Neural progenitor cell (in vitro differentiated cells): ENCODE measurements at places on chromosomes 7 and 10.

DNA sequence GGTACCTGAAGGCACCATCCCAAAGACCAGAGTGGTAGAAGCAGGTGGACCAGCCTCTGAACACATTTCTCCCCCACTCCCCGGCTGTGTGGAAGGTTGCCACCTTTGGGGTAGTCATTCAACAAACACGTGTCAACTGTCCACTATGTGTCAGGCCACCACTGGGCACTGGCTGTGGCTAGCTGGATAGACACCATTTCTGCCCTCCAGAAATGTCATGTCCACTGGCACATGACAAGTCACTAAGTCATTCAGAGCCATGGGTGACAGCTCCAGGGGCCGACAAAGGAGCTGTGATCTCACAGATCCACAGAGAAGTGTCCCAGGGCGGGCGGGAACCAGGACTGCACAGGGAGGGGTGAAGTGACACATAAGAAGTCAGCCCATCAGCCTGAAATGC is 99.6 kb downstream of the EGFR start:
- DNase-seq = no peak
- H3K36me3 ChIP-seq = no peaks in the 10 kb centered on the region
- no peaks in the 10 kb centered on the region for H3K4me1 ChIP-seq
- no peak overlapping the region for H3K4me3 ChIP-seq
- no peak overlapping the region for H3K27ac ChIP-seq

- no peaks in the 10 kb centered on the region for H3K36me3 ChIP-seq
- no peak overlapping the region for H3K27ac ChIP-seq
- H3K4me3 ChIP-seq = no peak overlapping the region
- H3K27me3 ChIP-seq = no peaks in the 10 kb centered on the region
- no peak for DNase-seq
Observed at GRCh38 chr10:60282771-60283353, 106.8 kb downstream of the ANK3 start.

GRCh38 chr7:50621973-50622490 is 56.8 kb upstream of the DDC start:
- no peak for DNase-seq
- H3K27ac ChIP-seq = no peak overlapping the region
- H3K36me3 ChIP-seq = no peaks in the 10 kb centered on the region
- no peak overlapping the region for H3K4me3 ChIP-seq
- H3K27me3 ChIP-seq = no peaks in the 10 kb centered on the region

DNA sequence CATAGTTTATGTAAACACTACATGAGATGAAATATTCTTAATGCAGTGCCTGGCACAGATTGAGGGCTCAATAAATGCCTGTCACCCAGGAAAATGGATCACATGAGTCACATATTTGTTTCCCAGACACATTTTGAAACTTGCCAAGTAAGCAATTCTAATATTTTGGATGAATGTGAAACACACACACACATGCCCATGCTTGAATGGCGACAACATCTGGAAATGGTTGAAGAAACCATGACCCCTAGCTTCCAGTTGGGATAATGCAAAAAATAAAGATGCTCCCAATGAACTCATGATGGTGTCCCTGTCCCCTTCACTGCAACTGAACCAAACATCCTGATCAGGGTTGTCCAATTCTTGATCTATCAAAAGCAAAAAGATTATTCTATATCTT is 797.3 kb downstream of the XPNPEP1 start:
- H3K27ac ChIP-seq = no peak overlapping the region
- no peak overlapping the region for H3K4me3 ChIP-seq
- no peaks in the 10 kb centered on the region for H3K27me3 ChIP-seq
- no peaks in the 10 kb centered on the region for H3K36me3 ChIP-seq
- DNase-seq = peak; percentile 6
- no peaks in the 10 kb centered on the region for H3K4me1 ChIP-seq

DNA sequence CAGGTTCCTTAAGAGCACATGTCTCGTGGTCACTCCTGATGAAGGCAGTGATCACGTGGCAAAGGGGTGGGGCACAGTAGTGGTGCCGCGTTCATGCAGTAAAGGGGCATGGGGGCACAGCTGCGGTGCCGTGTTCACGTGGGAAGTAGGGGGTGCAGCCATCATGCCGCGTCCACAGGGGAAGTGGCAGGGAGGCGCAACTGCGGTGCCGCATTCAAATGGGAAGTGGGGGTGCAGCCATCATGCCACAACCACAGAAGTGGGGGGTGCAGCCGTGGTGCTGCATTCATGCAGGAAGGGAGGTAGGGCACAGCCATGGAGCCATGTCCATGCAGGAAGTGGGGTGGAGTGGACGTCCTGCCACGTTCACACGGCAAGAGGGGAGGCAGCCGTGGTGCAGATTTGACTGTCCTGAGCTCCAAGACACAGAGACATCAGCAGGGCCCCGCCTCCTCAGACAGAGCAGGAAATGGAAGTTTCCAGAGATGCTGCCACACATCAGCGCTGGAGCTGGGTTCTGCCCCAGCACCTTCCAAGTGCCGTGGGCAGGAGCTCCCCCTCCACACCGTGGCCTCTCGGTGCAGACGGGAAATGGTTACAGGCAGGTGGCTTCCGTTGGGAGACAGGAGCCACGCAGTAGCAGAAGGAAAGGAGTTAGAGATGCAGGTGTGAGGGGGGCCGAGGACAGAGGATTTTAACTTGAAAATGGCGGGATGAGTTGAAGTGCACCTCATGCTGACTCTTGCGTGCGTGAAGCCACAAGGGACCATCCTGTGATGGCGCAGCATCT is 95.0 kb upstream of the DDC start:
- no peak overlapping the region for H3K27ac ChIP-seq
- H3K4me3 ChIP-seq = no peak overlapping the region
- no peaks in the 10 kb centered on the region for H3K36me3 ChIP-seq
- no peak for DNase-seq

GRCh38 chr10:104450490-104450889 is 96.9 kb downstream of the CFAP58 start:
- H3K27me3 ChIP-seq = no peaks in the 10 kb centered on the region
- H3K4me3 ChIP-seq = no peak overlapping the region
- H3K36me3 ChIP-seq = no peaks in the 10 kb centered on the region
- DNase-seq = no peak

DNA sequence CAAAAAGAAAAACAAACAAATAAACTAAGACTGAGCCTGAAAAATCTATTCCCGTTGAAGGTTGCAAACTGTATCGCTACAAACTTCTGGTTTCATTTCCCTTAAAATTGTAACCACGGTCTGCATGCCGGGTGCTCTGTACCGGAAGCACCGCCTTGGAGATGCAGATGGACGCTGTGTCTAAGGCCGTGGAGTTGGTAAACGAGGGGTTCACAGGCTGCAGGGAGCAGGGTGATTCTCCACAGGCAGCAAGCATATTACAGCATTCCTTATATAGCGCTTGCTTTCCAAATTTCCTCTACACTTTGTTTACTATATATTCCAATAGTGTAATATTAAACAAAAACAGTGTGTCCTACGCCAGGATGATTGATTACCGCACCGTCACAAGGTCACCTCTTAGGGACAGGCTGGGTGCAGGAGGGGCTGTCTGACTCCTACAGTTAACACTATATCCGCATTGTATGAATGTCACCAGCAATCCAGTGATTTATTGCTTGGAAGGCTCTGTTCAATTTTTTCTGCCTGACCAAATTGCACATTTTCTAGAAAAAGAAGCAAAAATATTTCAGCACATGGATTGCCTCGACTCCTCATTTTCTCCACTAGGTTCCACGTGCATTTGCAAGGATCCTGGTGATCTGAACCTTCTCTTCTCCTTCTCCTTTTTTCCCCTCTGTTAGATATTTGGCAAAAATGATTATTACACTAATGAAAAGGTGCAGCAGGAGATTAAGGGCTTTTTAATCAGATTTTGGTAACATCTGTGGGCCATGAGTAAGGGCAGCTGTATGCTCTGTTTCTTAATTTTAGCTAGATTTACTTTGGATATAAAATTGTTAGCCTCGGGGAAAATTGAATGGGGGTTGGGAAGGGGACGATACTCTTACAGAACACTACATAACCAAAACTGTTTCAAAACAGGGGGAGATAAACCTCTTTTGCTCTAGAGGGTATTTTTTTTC is 325.8 kb upstream of the MGMT start:
- H3K27ac ChIP-seq = no peak overlapping the region
- no peaks in the 10 kb centered on the region for H3K4me1 ChIP-seq
- H3K27me3 ChIP-seq = no peaks in the 10 kb centered on the region
- H3K36me3 ChIP-seq = no peaks in the 10 kb centered on the region

- no peaks in the 10 kb centered on the region for H3K36me3 ChIP-seq
- no peaks in the 10 kb centered on the region for H3K27me3 ChIP-seq
- H3K4me1 ChIP-seq = no peaks in the 10 kb centered on the region
- H3K27ac ChIP-seq = no peak overlapping the region
Observed at GRCh38 chr7:64916-65341, 127.4 kb upstream of the FAM20C start.

GRCh38 chr7:27619492-27619891 is 43.2 kb downstream of the HIBADH start:
- DNase-seq = no peak
- no peaks in the 10 kb centered on the region for H3K27me3 ChIP-seq
- H3K27ac ChIP-seq = no peak overlapping the region
- H3K36me3 ChIP-seq = peaks cover 15% of the 10 kb centered on the region
- no peak overlapping the region for H3K4me3 ChIP-seq

DNA sequence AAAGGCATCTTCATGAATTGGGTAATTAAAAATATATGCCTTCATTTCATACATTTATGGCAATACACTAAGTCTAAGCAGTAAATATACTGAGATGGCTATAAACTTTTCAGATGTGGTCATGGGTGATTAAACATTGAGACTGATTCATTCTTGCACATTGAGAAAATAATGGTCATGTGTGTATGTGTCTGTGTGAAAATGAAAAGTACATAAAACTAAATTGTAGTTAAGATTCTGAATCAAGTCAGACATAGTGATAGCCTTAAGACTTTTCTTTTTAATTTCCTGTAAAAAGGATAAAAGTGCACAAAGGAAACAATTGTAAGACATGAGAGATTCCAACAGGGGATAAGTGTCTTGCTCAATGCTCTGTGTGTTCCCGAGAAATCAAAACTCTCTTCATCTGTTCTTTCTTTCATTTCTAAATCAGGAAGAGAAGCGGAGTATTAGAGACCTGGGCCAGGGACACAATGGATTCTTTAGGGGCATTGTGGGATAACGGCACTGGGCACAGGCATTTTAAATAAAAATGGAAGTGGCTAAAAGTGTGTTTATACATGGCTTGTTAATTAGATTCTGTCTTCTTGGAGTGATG is 69.8 kb upstream of the AGR3 start:
- H3K27me3 ChIP-seq = no peaks in the 10 kb centered on the region
- no peak overlapping the region for H3K27ac ChIP-seq
- no peak overlapping the region for H3K4me3 ChIP-seq
- DNase-seq = no peak

DNA sequence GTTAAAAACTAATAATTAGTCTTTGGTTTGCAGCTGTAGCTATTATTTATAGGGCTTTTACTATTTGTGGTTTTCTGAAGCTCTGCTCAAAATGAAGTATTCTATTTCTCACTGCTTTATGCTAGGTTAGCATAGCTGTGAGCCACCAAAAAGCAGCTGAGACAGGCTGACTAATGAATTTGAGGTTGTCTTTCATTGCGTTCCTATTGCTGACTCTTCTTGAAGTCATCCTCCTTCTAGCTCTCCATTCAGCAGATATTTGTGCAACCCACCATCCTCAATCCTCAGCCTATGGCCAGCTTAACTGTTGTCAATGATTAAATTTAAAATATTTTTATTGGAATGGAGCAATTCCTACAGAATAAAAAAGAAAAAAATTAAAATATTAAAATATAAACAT is 2.1 kb upstream of the RALA start:
- peaks cover 25% of the 10 kb centered on the region for H3K4me1 ChIP-seq
- DNase-seq = no peak
- H3K36me3 ChIP-seq = no peaks in the 10 kb centered on the region
- H3K27me3 ChIP-seq = no peaks in the 10 kb centered on the region

DNA sequence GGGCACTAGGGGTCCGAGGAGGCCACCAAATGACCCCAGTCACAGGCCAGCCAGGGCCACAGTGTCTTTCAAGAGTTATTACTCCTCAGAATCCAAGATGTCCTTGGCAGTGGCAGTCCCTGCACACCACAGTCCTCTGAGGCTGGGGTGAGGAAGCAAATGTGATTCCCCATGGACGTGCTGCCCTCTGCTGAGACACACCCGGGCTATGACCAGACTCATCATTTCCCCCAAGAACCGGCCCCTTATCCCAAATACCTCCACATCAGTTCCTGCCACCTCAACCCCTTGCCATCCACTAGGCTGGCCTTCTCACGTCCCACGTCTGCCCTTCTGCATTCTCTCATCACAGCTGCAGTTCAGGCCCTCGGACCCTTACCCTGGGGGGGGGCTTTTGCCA is 5.0 kb downstream of the PRKAG2 start:
- peaks cover 16% of the 10 kb centered on the region for H3K4me1 ChIP-seq
- H3K4me3 ChIP-seq = no peak overlapping the region
- DNase-seq = no peak
- H3K27ac ChIP-seq = no peak overlapping the region
- H3K36me3 ChIP-seq = no peaks in the 10 kb centered on the region
- peaks cover 12% of the 10 kb centered on the region for H3K27me3 ChIP-seq

- no peaks in the 10 kb centered on the region for H3K27me3 ChIP-seq
- no peaks in the 10 kb centered on the region for H3K4me1 ChIP-seq
- H3K36me3 ChIP-seq = no peaks in the 10 kb centered on the region
- no peak overlapping the region for H3K27ac ChIP-seq
- no peak overlapping the region for H3K4me3 ChIP-seq
- peak; percentile 60 for DNase-seq
Observed at GRCh38 chr7:144437370-144438191, 34.1 kb upstream of the NOBOX start.

GRCh38 chr10:13613519-13613918 is 26.8 kb downstream of the PRPF18 start:
- peak; percentile 68 for DNase-seq
- peaks cover 24% of the 10 kb centered on the region for H3K4me1 ChIP-seq
- H3K27me3 ChIP-seq = no peaks in the 10 kb centered on the region
- peaks cover 8% of the 10 kb centered on the region for H3K36me3 ChIP-seq

DNA sequence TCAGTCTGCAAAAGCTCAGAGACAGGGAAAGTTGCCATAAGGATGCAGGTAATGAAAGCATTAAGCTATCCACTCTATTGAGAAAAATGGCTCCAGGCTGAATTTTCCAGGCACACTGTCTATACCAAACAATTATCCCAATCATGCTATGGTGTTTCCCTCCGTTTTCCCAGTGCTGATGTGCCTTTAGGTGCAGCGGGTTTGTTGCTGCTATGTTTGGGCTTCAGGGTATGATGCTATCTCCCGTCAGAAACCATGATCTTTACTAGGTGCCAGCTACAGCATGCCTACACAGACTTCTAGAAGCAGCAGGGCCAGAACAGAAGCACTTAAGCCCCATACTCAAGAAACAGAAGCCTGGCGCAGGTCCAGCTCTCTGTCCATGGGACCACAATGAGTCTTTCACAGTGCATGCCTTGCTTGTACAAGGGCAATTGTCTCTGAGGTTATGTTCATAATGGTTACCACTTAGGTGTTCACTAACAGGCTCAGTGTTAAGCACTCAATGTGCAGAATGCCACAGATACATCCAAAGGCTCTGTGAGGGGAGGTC is 19.4 kb downstream of the STEAP1B start:
- peaks cover 19% of the 10 kb centered on the region for H3K4me1 ChIP-seq
- H3K4me3 ChIP-seq = no peak overlapping the region
- no peaks in the 10 kb centered on the region for H3K27me3 ChIP-seq
